ENCODE measurements at places on chromosomes 13 and 19.
A peak's percentile ranks its signal among the peaks of the same experiment; 100 is the strongest.

DNA sequence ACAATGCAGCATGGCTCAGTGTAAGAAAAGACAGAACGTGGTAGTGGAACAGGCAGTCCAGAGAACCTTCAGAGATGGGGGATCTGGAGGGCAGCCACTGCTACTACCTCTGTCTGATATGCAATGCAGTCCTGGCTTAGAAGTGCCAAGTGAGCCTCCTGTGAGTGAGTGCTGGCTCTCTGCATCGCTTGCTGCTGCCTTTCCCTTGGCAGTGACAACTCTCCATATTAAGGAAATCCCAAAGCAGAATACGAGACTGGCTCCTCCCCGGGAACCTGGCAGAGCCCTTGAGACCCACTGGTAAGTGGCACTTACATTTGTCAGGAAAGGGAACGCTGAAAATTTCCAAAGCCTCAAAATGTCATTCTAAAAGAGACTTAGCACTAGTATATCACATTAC lies 7.5 kb downstream of the DOCK9 start:
- peak; percentile 58 for DNase-seq

DNA sequence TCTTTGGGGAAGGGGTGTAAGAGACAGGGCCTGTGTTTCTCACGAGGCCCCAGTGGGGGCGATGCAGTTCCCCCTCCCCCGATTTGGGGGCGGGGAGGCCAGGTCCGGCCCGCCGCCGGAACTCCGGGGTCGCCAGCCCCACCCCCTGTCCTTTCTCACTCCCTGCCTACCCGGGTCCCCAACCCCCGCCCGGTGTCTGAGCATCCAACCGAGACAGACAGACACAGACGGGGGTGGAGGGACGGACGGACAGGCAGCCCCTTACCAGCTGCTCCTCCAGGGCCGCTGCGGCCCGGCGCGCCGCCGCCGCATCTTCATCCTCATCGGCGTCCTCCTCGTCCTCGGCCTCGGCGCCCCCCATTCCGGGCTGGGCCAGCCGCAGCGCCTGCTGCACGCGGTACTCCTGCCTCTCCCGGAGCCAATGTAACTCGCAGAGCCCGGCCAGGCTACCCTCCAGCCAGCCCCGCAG lies 397 bp downstream of the DACT3 start:
- DNase-seq, result peak; percentile 48

DNA sequence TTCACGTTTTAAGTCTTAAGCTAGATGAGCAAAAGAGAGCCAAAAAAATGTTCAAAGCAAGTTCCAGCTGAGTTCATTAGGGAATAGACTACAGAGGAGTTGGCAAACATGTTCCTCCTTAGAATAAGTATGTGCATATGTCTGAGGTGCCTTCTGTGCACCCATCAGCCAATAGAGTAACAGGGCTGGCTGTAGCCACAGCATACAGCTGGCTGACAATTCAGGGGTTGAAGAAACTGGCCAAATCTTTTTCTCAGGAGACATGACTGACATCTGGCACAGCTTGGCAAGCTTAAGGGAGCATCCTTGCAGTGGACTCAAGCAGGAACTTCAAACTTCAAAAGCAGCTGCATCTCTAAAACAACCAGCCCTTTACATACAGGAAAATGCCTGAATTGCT lies 414.8 kb upstream of the PCDH20 start:
- DNase-seq, result no peak

GRCh38 chr13:99431927-99432608 lies 69.2 kb upstream of the TM9SF2 start:
- DNase-seq, result no peak

GRCh38 chr13:38824342-38824741 lies 137.5 kb downstream of the FREM2 start:
- no peak for DNase-seq

DNA sequence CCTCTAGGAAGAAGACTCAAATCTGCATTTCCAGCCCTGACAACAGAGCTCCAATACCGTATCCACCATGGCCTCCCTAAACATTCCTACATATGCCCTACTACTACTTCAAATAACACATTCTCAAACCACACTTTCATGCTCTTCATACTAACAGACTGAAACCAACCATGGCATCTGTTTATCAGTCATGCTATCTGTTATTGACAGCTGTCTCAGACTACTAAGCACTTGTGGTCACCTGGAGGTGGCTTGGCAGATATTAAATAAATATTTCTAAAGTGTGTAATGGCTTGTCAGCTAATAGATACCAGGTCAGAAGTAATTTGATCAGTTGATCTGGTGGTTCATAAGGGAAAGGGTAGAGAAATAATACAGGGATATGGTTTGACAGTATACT lies 489.1 kb downstream of the DIAPH3 start:
- DNase-seq, result no peak

DNA sequence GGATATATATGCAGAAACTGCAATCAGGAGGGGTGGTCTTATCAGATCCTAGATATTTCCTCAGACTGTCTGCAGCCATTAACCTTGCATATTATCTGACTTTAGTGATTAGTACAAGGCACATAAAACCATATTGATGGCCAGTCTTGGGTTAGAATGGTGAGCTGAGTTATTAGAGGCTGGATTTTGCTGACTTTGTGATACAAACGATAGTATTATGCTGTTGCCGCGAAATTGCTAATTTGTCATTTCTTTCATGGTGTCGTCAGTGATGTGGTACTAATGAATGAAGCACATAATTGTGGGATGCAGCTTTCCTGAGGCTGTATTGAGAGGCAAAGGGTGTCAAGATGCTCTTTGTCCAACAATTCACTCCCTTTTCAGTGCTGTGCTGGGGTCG lies 172.5 kb downstream of the TEX29 start:
- no peak for DNase-seq

- no peak for DNase-seq
These were observed 23.6 kb downstream of the PROZ start for GRCh38 chr13:113182046-113182445.

- no peak for DNase-seq
These were observed 50.6 kb downstream of the ELF1 start for GRCh38 chr13:40968416-40969000.

DNA sequence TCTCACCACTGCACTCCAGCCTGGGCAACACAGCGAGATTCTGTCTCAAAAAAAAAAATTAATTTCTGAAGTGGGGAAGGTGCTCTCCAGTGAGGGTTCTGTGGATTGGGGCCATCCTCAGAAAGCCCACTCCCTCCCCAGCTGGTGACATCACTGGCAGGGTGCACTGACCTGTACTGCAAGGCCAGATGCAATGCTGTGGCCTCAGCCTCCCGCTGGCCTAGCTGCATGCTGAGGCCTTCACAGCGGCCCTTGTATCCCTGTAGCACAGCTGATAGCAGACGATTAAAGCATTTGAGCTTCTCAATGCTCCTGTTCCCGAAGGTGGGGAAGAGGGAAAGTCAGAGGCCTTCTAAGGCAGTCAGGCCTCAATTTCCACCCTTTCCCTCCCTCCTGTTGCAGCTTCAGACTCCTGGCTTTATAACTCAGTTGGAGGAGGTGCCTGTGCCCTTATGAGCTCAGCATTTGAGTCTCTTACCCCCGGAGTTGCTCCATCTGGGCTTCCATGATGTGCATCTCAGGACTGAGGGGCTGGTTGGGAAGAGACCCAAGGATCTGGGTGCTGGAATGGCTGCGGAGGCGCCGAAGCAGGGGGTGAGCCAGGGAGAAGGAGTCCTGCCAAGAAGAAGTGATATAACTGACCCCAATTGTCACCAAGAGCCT lies 5.3 kb downstream of the USHBP1 start:
- no peak for DNase-seq

DNA sequence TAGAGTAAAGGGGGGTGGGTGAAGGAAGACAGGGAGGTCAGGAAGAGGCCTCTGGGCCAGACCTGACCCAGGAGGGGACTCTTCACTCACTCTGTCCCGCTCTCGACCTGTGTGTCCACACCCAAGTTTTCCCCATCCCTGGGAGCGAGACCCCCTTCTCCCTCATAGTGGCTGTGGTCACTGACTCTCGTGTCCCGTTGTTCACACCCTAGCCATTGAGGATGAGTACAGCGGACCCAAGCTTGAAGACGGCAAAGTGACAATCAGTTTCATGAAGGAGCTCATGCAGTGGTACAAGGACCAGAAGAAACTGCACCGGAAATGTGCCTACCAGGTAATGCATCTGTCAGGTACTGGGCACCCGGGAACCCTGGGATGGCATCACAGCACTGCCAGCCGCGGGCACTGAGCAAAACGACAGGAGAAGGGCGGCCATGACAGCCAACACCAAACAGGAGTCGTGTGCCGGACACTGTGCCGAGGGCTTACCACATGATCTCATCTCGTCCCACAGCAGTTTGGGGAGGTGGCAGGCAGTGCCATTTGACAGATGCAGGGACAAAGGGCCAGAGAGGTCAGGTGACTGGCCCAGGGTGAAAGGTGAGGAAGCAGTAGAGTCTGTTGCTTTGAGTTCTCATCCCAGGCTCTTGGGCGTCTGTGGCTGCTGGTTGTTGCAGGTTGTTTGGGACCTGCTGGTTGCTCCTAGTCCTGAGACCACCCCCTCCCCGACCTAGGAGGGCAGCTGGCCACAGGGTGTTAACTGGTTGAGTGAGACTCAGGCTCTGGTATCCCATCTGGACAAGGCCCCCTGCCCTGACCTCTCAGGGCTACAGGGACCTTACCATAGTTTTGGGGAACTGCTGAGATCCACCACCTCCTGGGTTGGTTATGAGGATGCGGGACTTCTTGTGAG lies 29.6 kb downstream of the PPP5C start:
- no peak for DNase-seq

- DNase-seq, result no peak
These were observed 688 bp downstream of the ZFP36 start for GRCh38 chr19:39407410-39407659.

- DNase-seq, result no peak
These were observed 41.3 kb upstream of the RCBTB2 start for GRCh38 chr13:48574041-48574796.

GRCh38 chr19:43469160-43469480 lies 3.7 kb upstream of the LYPD3 start:
- DNase-seq, result no peak

GRCh38 chr13:52903320-52903719 lies 54.9 kb upstream of the PCDH8 start:
- DNase-seq, result no peak

Data from left lung (tissue), 14 donors.